ENCODE measurements at places on chromosomes 3 and 15.

- DNase-seq = no peak
Measured at GRCh38 chr15:52925130-52925529, 135.0 kb upstream of the ONECUT1 start.

GRCh38 chr15:66862940-66863335 is 160.9 kb downstream of the SMAD6 start:
- peak; percentile 95 for DNase-seq

DNA sequence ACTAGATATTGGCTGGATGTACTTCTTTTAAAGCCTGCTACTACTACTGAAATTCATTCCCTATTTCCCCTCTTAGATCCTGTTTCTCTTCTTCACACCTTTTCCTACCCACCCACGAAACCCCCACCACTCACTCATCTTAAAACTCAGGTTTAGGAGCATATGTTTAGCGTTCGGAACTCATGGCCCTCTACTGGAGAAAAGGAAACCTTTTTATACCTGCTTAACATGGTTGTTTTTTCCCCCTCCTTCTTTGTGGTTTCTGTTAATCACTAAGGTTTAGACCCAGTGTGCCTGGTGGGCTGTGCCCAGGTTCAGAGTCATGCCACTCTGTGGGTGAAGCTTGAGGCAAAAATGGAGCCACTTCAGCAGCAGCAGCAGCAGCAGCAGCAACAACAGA is 2.6 kb downstream of the ARID3B start:
- DNase-seq = no peak

DNA sequence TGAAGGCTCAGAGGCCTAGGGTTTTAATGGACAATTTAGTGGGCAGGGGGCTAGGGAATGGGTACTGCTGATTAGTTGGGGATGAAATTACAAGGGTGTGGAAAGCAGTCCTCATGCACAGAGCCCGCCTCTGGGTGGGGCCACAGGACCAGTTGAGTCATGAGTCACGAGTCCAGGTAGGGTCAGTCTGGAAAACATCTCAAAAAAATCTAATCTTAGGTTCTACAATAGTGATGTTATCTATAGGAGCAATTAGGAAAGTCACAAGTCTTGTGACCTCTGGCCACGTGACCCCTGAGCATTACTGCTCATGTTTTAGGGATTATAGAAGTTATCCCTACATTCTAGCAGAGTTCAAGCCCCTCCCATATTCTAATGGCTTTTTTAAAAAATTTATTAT is 18.6 kb upstream of the IREB2 start:
- DNase-seq = no peak

DNA sequence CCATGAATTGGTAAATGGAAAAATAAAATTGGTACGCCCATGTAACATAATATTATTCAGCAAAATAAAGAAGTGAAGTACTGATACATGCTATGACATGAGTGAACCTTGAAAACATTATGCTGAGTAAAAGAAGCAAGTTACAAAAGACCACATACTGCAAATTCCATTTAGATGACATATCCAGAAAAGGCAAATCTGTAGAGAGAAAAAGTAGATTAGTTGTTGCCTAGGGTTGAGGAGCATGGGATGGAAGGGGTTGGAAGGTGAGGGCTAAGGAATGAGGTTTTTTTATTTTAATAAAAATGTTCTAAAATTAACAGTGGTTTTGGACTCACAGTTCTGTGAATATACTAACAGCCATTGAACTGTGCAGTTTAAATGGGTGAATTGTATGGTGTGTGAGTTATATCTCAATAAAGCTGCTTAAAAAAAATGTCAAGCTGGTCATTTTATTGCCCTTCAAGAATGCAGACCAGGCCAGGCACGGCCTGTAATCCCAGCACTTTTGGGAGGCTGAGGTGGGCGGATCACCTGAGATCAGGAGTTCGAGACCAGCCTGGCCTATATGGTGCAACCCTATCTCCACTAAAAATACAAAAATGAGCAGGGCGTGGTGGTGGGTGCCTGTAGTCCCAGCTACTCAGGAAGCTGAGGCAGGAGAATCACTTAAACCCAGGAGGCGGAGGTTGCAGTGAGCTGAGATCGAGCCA is 8.1 kb upstream of the DLG1 start:
- no peak for DNase-seq

DNA sequence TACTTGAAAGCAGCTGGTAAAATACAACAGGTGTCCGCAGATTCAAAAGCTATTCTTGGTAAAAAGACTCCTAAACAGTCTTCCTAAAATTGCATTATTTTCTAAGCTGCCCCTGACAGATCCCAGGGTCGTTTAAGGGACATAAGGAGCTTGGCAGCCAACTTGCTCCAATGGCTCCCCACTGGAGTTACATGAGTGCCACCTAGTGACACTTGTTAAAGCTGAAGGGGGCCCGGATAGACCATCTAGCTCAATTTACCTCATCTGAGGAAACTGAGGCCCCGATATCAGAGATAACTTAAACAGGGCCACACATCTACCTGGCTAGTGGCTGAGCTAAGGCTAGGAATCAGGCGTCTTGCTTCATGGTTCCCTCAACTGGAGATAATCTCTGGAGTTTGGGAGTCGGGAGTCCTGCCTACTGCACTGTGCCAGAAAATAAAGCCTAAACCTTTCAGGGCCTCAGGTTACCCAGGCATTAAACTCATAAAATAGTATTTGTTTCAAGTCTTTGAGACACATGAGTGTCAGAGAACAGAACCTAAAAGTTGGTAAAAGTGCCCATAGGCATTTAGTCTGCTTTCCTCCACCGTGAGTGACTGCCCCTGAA is 6.5 kb upstream of the TBC1D23 start:
- DNase-seq = peak; percentile 58

DNA sequence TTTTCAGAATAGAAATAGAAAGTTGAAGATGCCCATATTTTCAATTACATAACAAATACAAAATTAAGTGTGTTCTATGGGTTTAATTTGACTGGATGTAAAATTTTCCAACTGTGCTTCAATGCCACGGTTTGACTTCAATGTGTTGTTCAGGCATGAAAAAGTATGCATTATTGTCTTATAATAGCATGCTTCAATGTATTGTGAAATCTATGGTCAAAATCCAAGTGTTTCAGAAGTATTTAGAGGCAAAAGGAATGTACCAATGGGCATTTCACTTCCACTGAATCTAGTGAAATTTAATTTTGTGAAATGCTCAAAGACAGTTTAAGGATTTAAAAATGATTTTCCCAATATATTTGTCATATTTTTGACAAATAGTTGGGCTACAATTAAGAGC is 16.0 kb downstream of the NEK10 start:
- DNase-seq = no peak

DNA sequence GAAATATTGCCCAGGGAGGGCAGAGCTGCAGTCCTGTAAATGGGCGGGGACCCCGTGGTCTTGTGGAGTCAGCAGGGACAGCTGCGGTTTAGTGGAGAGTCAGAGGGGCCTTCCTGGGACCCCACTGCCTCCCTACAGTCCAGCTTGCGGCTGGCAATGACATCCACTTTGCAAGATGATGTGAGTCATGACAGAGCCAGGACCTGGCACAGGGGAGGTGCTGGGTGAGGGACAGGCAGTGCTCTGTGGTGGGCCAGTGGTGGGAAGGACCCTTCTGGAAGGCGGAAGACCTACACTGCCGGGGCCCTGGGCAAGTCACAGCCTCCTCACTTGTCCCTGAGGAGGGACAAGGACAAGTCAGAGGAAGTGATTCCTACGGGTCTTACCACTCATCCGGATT is 17.8 kb downstream of the APBA2 start:
- no peak for DNase-seq
